NCI-H526 treated with DMSO at 0.1 percent for 48 hours (cell line): ENCODE measurements at places on chromosomes 1 and 21.

DNA sequence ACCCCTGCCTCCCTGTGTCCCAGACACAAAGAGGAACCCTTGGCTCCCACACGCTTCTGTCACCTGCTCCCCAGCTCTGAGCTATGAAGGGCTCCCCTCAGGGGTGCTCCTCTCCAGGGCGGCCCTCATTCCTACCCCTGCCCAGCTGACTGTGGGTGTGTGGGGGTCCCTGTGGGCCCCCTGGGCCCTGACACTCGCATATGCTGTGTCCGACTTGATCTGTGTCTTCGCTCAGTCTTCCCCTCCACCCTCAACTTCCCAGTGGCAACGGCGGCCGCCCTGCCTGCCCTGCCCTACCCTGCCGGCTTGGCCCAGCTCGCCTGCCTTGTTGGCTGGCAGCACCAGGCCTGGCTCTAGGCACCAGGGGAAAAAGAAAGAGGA lies 1.2 kb downstream of the KCNQ4 start:
- peak; percentile 48 for DNase-seq

GRCh38 chr1:18828224-18828623 lies 31.2 kb downstream of the TAS1R2 start:
- no peak for DNase-seq

GRCh38 chr1:203638950-203639349 lies 12.3 kb downstream of the ATP2B4 start:
- no peak for DNase-seq

DNA sequence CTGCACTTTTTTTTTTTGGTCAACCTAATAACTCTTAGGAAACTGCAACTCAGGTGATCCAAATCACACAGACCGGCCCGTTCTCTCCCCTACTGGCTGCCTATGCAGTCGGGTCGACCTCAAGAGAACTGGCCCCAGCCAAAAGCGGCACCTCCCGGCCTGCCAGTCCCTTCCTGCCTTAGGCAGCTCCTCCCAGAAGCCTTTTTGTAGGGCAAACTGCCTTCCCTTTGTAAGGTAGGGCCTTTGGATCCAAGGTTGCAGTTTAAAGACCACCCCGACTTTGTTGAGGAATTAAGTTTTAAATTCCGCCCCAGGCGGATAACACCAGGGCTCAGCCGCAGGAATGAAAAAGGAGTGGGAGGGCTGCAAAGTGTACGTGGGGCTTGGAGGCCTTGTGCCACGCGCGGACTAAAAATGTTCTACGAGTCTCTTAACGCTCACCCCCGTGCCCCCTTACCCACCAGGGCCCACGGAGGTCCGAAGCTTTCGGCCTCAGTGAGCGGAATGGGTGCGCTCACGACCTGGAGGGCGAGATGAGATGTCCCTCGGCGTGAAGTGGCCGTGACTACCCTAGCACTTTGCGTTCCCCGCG lies 642 bp upstream of the ST3GAL3 start:
- DNase-seq: no peak

DNA sequence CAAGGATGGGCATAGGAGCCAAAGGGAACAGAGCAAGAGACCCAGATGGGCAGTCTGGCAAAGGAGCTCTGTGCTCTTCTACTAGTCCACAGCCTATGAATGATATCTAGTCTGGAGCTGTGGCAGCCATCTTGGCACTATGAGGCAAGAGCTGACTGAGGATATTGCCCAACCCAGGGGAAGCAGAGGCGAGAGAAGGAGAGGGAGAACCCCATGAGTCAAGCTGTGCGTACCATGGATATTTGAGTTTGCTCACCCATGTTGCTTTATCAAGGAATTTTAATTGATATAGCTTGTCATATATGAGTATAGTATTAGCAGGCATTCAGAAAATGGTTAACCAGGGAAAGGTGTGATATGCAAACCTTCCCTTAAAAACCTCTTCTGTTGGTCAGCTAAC lies 420.9 kb downstream of the PRDM2 start:
- no peak for DNase-seq

DNA sequence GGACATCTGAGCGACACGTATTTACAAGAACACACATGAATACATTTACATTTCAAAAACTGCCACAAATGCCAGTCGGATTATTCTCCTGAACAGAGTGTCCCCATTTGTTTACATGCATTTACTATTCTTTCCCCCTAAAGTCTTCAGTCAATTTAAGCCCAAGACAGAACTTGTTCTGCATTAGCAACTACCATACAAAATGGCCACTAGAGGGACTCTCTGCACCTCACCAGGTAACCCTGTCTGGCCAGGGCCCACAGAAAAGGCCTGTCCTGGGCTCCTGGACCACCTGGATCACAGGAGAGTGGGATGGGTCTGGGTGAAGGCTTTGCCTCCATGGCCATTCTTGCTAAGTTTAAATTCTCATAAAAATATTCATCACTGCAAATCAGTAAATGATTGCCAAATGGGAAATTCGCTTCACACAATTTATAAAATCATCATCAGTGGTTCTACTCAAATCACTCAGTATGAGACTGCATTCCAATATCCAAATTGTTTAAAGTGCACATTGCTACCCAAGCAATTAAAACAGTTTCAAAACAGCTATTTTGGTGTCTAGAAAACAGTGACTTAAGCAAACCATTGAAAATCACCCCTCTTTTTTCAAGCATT lies 12.5 kb upstream of the GUCA2A start:
- peak; percentile 48 for DNase-seq

DNA sequence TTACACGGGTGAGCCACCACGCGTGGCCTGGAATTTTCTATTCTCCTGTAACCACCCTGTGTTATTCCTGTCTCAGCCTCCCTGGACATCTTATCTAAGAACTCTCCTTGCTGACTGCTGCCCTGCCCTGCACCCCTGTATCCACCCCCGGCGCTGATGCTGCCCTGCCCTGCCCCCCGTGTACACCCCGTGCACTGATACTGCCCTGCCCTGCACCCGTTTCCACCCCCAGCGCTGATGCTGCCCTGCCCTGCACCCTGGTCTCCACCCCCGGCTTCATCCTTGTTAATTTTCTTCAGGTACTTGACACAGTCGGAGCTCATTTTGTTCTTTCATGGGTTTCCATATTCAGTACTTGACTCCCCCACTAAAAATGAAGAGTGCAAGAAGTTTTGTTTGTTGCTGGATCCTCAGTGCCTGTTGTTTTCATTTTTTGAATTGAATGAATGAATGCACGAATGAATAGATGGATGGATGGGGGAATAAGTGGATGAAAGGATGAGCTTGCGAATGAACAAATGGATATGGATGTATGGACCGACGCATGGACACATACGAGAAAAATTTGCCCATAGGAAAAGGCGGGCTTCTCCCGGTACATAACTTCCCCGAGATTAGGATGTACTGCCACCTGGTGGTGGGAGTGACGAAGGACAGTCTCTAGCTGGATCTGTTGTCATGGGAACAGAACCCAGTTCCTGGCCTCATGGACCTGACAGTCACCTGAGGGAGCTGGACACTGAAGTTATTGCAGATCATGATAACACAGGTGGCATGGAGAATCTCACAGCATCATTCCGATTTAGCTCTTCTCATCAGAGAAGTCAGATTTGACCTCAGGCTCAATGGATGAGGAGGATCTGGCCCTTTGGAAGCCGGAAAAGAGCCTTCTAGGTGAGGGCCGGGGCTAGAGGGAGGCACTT lies 14.9 kb downstream of the AADACL4 start:
- peak; percentile 41 for DNase-seq

- peak; percentile 57 for DNase-seq
Measured at GRCh38 chr1:158121604-158122254, 59.0 kb upstream of the CD1D start.

DNA sequence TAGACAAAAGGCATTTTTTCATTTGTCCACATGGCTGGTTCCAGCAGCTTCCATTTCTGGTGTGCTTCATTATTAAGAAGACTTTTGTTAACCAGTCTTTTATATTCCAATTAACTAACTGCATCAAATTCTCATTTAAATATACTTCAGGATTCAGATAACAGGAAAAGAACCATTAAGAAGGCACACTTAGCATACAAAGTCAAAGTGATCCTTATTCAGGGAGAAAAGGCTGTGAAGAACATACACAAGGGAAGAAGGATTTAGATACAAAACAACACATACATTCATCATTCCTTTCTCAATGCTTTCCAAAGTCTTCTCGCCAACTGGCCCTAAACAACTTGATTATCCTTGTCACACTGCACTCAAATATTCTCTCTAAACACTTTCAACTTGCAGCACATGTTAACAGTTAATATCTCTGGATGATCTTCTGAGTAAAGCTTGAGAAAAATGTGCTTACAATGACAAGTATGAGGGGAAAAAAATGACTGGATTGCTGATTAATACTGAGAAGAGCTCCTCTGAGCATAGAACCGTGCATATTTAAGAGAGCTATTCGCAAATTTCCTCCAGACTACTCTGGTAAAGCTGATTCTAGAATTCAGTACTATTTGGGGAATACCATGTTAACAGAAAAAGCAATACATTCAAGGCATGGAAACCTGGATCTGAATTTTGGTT lies 225.2 kb upstream of the TNR start:
- no peak for DNase-seq

- DNase-seq: no peak
Measured at GRCh38 chr1:16443975-16444770, 3.6 kb downstream of the NECAP2 start.

GRCh38 chr1:165306543-165307434 lies 49.7 kb downstream of the LMX1A start:
- no peak for DNase-seq

- no peak for DNase-seq
Measured at GRCh38 chr1:8379513-8380186, 61.7 kb downstream of the SLC45A1 start.

GRCh38 chr1:53122961-53123413 lies 19.5 kb downstream of the SLC1A7 start:
- no peak for DNase-seq
